ENCODE measurements at places on chromosomes 11 and 22.

DNA sequence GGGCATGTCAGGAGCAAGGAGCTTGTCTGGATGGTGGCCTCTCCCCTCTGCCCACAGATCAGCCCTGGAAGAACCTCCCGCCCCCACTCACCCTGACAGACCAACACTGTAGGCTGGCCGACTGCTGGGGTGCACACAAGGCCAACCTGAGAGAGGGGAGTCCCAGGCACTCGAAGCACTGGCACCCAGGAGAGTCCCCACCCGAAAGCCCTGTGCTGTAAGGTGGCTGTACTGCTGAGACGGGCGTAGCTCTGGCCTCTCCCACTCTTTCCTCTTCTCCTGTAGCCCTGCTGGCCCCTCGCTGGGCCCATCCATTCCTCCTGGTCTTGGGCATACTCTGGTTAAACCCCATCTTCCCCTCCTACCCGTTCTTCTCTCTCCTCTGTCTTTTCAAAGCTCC lies 39.7 kb downstream of the MYO7A start:
- DNase-seq, result no peak

GRCh38 chr11:13114566-13115379 lies 105.7 kb downstream of the RASSF10 start:
- DNase-seq, result no peak

DNA sequence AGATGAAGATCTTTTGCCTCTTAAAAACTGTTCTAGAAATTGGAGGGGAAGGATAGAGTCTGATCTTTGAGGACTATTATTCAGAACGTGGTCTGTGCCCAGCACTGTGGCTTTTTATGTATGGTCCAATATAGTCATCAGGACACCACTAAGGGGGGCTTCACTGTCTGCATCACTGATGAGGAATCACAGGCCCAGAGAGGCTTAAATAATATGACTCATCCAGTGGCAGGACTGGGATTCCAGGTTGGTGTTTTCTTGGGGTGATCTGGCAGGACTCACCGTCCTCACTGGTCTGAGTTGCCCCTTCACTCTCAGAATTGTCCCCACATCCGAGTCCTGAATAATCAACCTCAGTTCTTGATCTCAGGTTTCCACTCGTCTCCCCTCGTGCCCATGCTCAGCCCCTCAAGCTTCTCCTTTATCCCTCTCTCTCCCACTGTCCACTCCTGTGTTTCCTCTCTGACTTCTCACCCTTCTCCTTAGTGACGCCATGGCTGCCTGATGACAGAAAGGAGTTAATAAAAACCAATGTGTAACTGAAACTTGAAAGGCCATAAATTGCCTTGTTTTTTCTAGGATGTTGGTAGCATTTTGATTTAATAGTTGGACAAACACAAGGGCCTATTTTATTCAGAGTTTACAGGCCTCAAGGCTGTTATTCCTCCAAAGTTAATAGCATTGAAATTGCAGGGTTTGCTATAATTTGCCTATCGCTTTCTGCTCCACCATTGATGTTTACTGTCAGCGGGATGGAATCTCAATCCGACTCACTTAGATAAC lies 95.7 kb upstream of the NNMT start:
- DNase-seq, result no peak

DNA sequence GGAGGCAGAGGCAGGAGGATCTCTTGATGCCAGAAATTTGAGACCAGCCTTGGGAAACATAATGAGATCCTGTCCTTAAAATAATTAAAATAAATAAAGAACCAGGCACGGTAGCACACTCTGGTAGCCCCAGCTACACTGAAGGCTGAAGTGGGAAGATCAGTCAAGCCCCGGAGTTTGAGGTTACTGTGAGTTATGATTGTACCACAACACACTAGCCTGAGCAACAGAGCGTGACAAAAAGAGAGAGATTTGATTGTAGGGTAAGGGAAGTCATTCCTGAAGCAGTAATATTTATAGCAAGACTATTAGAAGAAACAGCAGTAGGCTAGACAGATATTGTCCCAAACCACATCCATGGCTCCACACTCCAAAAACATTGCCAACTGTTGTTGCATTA lies 1408.4 kb upstream of the TENM4 start:
- no peak for DNase-seq

DNA sequence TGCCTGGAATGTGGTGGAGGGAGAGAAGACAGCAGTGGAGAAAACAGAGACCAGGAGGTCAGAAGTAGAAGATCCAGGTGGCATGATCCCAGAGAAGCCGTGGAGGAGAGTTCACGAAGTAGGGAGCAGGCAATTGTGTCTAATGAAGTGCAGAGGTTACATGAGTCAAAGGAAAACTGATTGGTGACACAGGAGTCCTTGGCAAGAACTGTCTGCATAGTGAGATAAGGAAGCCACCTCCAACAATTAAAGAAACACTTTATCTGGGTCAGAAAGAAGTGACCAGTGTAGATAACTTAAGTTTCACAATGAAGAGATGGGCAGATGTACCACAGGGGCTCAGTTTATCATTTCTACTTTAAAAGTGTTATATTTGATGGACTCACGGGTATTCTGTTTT lies 57.0 kb upstream of the PTH start:
- DNase-seq, result no peak

- no peak for DNase-seq
These were observed 292.0 kb downstream of the NTM start for GRCh38 chr11:131662317-131662972.

- DNase-seq, result no peak
These were observed 79.2 kb upstream of the GRIK4 start for GRCh38 chr11:120432056-120433018.

DNA sequence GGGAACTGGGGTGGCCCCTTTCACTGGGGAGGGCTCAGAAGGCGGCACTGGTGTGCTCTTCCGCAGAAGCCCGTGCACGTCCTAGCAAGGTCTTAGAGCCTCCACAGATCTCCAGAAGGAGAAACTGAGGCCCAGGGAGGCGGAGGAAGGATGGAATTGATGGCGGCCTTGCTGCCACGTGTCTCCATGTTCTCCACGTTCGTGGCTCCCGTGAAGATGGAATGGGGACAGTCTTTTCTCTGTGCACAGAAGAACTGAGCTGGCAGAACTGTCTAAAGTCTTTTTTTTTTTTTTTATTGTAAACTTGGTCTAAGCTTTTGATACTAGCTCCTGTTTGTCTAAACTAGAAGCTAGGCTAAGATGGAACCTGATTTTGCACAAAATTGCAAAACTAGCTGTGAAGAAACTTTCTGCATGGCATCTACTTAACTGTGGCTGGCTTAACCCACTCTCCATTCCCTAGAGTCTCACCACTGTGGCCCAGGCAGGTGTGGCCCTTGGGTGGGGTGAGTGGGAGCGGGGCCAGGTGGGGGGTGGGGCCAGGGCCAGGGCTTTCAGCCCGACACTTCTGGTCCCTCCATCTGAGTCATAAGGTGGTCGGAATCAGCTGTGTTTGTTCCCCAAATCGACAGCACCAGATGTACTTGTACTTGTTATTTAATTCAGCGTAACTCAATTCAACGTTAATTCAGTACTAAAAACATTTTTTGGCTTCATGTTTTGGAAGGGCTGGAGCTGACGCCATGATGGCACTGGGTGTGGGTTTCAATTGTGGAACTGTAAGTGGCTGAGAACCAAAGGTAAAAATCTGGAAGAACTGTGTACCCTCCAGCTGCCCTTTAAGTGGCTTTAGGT lies 120.7 kb downstream of the MPPED1 start:
- DNase-seq, result no peak

All from activated T-helper 9 cell treated with anti-CD3 and anti-CD28 coated beads, Interleukin-2, amount 50 U/mL, for 16 hours (primary cell).